ENCODE measurements at places on chromosomes 5 and 9.

- DNase-seq, result no peak
Measured at GRCh38 chr9:95645992-95646391, 129.2 kb upstream of the PTCH1 start.

DNA sequence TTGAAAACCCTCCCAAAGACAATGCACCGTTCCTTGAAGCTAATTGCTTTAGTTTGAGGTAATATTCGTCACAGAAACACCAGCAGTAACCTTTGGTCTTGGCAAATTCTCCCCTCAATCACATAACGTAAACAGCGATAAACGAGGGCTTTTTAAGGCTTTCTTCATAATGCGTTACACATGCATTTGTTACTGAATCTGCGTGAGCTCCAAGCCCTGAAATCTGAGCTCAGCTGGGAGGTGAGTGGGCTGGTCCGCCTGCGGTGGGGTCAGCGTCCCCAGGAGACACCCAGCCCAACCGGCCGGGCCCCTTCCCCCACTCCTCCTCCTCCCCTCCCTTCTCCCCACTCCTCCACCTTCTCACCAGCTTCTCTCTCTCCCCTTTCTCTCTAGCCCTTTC is 91.1 kb downstream of the BARX1 start:
- no peak for DNase-seq

DNA sequence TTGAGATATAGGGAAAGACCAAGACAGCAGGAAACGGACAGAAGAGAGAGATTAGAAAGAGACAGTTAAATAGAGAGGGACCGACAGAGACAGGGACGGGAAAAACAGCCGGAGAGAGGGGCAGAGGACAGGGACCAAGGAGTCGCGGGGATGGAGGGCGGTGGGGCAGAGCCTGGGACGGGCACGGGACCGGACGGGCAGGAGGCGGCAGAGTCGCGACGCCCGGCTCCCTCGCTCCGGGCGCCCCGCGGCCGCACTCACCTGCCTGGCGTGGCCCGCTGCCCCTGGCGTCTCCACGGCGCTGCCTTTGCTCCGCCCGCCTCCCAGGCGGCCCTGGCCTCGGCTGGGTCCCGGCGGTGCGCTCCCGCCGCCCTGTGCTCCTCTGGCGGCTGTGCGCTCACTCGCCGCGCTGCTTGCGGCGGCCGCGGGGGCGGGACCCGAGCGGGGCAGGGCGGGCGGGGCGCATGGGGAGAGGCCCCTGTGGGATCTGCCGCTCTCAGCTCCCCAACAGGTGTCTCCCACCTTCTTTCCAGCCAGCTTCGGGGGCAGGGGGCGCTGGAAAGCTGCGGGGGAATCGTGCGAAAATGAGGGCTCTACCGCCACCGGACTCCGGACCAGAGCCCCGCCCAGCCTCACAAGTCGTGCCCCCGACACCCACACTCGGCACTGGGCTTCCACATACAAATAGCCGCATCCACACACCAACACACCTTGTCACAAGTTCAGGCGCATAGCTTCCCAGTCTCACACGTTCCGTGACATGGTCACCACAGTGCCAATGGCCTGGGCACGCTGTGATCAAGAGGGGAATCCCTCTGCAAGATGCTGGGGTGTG is at the start of gene ARID3C:
Gene ARID3C, minus strand, starts transcription at position 411 of the 835 bp plus-strand sequence. CDS start 1,052 bp downstream, outside the sequence.
- no peak for DNase-seq

DNA sequence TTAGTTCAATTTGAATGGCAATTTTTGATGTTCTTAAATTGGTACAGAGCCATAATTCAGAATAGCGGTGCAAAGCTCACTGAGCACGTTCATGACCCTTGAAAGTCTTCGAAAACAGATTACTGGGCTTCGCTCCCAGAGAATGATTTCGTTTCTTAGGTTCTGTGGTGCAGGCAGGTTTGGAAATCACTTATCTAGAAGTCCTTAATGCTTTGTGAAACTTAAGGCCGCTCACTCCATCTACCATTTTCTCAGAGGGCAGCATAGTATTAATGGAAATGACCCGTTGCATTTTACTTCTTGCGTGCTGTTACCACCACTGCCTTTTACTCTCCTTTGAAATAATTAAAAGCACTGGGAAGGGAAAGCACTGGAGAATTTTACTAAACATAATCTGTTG is 2.9 kb upstream of the MAT2B start:
- DNase-seq, result no peak

DNA sequence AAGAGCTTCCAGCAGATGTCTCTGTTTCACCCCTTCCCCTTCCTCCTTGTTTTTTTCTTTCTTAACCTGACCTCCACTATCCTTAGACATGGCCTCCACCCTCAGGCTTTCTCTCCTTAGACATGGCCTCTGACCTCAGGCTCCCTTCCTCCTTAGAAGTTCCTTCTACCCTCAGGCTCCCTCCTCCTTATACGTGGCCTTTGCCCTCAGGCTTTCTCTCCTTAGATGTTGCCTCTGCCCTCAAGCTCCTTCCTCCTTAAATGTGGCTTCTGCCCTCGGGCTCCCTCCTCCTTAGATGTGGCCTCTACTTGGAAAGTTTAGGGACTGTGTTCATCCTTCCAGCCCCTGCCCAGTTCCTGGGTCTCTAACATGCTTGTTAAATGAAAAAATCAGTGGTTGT is 180.4 kb upstream of the S1PR3 start:
- no peak for DNase-seq
